ENCODE measurements at places on chromosomes 11 and 22.

DNA sequence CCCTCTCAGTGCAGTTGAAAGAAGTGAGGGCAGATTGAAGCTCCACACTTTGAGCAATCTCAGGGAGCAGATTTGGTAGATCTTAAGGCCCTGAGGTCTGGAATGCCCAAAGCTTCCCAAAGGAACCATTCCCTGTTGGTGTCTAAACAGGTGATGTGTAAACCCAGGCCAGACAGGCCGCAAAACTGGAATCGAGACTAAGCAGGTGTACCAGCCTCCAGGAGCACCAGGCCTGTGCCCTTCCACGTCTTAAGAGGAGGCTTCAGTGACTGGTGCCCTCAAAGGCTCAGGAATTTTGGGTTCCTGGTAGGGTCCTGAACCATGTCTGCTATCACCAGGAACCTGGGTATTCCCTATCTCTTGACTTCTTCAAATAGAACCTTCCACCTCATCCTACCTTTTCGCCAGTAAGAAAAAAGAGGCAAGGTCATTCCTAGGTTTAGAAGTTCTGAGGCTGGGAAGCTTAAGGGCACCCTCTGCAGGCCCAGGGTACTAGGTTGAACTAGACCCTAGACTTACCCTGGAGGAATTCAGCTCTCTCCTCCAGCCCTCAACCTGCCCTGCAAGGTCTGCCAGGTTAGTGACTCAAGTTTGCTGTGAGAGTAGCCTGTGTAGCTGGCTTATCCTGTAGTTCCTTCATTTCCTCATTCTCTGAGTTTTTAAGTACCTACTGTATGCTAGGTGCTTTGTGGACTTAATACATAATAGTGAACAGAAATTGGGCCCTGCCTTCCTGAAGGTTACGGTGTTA is 100.0 kb upstream of the NNMT start:
- DNase-seq, result peak; percentile 26

- DNase-seq, result no peak
Measured at GRCh38 chr22:39674536-39674935, 104.0 kb downstream of the CACNA1I start.

DNA sequence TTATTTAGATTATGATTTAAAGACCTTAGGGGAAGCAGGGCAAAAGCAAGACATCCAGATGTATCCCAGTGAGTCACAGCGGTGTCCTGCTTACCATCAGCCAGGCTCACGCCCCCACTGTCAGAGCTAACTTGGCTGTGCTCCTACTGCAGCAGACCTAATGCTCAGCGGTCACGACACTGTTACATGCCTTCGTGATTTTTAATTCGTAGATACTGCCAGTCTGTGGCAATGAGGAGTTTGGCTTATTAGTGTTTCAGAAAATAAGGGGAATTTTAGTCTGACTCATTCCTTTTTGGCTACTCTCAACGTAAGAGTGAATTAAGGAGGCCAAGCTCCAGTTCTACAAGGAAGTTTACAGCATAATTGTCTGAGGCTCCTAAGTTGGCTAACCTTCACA is 22.7 kb downstream of the EFCAB6 start:
- DNase-seq, result no peak

DNA sequence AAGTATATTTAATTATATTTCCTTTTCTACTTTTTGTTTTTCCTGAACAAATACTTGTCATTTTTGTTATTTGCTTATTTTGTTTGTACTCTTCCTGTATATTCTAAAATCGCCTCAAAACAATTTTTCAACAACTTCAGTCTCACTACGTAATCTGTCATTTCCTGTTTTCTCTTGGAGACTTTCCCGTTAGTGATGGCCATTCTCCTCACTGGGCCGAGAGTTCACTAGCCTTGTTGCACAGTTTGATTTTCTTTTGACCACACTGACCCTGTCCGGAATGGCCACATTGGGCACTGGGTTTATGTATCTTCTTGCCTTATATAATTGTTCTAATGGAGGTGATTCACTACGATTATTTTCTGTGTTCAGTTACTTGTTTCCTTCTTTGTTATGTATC is 726.1 kb downstream of the FAM181B start:
- DNase-seq, result no peak

- DNase-seq, result no peak
Measured at GRCh38 chr11:70220920-70221319, 17.8 kb downstream of the FADD start.

GRCh38 chr11:126341760-126342161 is 13.7 kb upstream of the ST3GAL4 start:
- no peak for DNase-seq

DNA sequence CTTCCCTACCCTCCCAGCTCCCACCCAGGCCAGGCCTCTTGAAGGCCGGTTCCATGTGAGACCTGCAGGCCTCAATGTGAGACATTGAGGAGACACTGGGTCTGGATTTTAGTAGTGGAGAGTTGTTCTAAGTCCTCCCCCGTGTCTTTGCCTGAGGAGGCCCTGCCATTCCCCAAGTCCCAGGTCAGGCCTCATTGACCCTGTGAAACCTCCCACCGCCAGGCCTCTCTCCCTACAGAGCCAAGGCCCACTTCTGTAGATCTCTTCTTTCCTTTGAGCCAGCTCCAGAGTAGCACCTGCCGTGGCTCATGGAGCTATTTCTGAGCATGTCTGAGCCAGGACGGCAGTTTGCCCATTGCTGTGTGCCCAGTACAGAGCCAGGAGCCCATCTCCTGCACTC is 1419.6 kb downstream of the TBC1D22A start:
- DNase-seq, result no peak

- DNase-seq, result no peak
Measured at GRCh38 chr22:17199003-17199731, 20.1 kb downstream of the ADA2 start.

Measured in GM13977 (cell line).